Vagina (tissue), 2 donors: ENCODE measurements at places on chromosomes 6 and 20. TPM values are rescaled to one million over a fixed set of nuclear protein-coding genes. Genes with fewer than 3 reads are reported as not detected.

PM20D2 gene
- 14.0 TPM for total RNA-seq

SPATA25 gene
- total RNA-seq = 7.1 TPM

SALL4 gene
- not detected for total RNA-seq

GJA1 gene
- 261 TPM for total RNA-seq

EYA2 gene
- total RNA-seq = 8.1 TPM

CCN6 gene
- total RNA-seq = not detected

GRCh38 chr6:152698692-152699091, 995 bp downstream of the MYCT1 start:
- no peaks in the 10 kb centered on the region for H3K36me3 ChIP-seq
- no peak for DNase-seq
- no peaks in the 10 kb centered on the region for H3K27me3 ChIP-seq
- peak overlapping the region; percentile 5 for H3K27ac ChIP-seq
- no peaks in the 10 kb centered on the region for H3K4me1 ChIP-seq

- H3K27ac ChIP-seq = peak overlapping the region; percentile 80
- H3K4me1 ChIP-seq = peaks cover 67% of the 10 kb centered on the region
- H3K4me3 ChIP-seq = no peak overlapping the region
- DNase-seq = no peak
- H3K27me3 ChIP-seq = no peaks in the 10 kb centered on the region
Measured at GRCh38 chr6:42405021-42405420, 46.7 kb downstream of the TRERF1 start.

- H3K27me3 ChIP-seq = no peaks in the 10 kb centered on the region
- H3K36me3 ChIP-seq = no peaks in the 10 kb centered on the region
- H3K27ac ChIP-seq = no peak overlapping the region
- H3K4me3 ChIP-seq = no peak overlapping the region
- no peak for DNase-seq
- H3K4me1 ChIP-seq = no peaks in the 10 kb centered on the region
Measured at GRCh38 chr20:46649650-46649949, 1.7 kb downstream of the SLC13A3 start.

DNA sequence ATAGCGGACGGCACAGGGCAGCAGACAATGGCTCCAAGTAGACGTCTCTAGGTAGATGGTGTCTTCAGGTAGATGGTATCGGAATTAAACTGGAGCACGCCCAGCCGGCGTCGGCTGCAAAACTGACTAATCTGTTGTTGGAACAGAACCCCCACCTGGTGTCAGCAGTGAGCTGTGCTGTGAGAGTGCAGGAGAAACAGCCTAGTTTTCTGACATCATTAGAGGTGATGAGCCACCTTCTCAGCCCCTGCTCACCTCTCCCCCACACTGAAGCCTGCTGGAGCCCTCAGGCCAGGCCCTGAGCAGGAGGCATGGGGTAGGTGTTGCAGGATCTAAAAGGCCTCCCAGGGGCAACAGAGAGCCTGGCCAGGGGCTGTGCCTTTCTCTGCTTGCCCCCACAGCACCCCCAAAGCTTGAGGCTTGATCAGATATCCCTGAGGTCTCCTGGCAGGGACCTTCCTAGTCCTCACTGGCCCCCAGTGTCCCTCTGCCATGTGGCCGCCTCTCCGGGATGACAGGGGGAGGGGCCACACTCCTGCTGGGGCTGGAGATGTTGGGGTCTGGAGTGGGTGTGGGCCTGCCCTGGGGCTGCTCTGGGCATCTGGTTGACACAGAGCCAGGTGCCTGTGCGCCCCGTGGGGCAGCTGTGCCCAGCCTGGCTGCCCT, 6.9 kb upstream of the HELZ2 start:
- no peaks in the 10 kb centered on the region for H3K36me3 ChIP-seq
- no peak overlapping the region for H3K4me3 ChIP-seq
- H3K27me3 ChIP-seq = no peaks in the 10 kb centered on the region
- DNase-seq = no peak

DNA sequence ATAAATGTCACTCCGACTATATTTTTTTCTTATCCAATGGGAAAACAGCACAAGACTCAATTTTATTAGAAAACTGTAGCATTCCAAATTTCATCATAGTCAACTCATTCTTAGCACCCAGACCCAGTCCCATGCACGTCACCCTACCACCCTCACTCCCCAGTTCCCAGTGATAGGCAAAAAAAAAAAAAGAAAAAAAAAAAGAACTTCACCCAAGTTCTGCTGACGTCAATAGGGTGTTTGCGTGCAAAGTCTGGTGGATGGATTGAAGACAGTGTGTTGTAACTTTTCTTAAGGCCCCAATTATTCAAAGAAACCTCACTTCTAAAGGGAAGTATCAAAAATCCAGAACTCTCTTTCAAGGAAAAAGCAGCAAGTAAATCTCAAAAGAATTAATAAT, 213.9 kb upstream of the PRDM1 start:
- H3K27ac ChIP-seq = peak overlapping the region; percentile 66
- H3K36me3 ChIP-seq = no peaks in the 10 kb centered on the region
- DNase-seq = no peak

GRCh38 chr6:159416891-159417560, 247.8 kb downstream of the FNDC1 start:
- no peak overlapping the region for H3K4me3 ChIP-seq
- H3K36me3 ChIP-seq = no peaks in the 10 kb centered on the region
- H3K4me1 ChIP-seq = no peaks in the 10 kb centered on the region
- H3K27ac ChIP-seq = no peak overlapping the region
- DNase-seq = peak; percentile 40
- H3K27me3 ChIP-seq = no peaks in the 10 kb centered on the region

DNA sequence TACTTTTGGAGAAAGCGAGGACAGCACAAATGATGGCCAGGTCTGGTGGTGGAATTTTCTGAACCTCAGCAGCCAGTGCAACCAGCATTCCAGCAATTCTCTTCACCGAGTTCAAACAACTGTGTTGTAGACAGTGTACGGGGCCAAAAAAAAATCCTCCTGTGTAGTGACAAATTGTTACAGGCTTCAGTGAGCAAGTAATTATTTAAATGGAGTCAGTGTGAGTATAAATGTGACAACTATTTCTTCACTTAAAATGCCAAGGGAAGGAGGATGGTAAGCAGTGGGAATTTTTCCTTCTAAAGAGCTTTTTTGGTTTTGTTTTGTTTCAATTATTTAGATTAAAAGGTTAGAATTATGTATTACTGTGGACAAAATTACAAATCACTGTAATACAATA, 154.1 kb downstream of the TMEM242 start:
- H3K27ac ChIP-seq = no peak overlapping the region
- no peak overlapping the region for H3K4me3 ChIP-seq
- no peaks in the 10 kb centered on the region for H3K4me1 ChIP-seq

- no peaks in the 10 kb centered on the region for H3K36me3 ChIP-seq
- no peaks in the 10 kb centered on the region for H3K27me3 ChIP-seq
- H3K27ac ChIP-seq = no peak overlapping the region
- H3K4me1 ChIP-seq = no peaks in the 10 kb centered on the region
- no peak overlapping the region for H3K4me3 ChIP-seq
- DNase-seq = no peak
Measured at GRCh38 chr6:107531868-107532267, 42.0 kb downstream of the SOBP start.

DNA sequence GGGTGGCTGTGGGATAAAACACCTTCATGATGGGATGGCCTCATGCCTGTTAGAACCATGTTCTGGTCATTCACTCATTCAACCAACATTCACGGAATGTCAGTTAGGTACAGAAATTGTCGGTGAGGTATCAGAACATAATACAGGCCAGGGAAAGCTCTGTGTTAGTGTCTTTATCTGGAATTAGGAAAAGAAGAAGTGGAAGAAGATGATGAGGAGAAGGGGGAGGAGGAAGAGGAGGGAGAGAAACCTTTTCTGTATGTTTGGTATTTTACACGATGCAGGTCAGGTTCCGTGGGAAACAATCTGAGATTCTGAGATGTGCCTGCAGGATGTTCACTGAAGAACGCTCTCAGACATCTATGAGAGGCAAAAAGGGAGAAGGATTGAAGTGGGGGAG, 5.6 kb downstream of the ADTRP start:
- H3K36me3 ChIP-seq = no peaks in the 10 kb centered on the region
- H3K4me1 ChIP-seq = peaks cover 46% of the 10 kb centered on the region
- no peaks in the 10 kb centered on the region for H3K27me3 ChIP-seq
- peak overlapping the region; percentile 95 for H3K27ac ChIP-seq
- DNase-seq = no peak

- H3K27ac ChIP-seq = no peak overlapping the region
- no peaks in the 10 kb centered on the region for H3K36me3 ChIP-seq
- no peaks in the 10 kb centered on the region for H3K27me3 ChIP-seq
- DNase-seq = no peak
Measured at GRCh38 chr20:3101737-3102574, 17.4 kb upstream of the AVP start.

DNA sequence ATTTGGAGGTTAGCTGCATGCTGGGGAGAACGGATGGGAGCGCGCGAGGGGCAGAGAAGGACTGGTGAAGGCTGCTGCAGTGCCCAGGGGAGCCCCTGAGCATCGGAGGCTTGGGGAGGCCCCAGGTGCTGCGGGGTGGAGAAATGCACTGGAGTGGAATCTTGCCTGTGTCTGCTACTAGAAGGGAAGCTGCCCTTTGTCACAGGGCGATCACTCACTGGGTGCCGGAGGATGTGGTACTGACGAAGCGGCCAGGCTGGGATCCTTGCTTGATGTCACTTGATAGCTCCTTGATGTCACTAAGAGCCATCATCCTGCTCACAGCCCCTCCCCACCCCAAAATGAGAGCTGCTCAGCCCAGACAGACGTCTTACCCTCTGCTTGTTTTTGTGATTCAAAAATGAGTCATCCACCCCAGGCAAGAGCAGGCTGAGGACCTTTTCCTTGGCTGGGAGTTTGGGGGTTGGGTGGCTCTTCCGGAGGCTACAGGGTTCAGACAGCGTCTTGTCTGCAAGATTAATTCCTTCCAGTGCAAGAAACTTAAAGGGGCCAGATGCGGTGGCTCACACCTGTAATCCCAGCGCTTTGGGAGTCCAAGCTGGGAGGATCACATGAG, 62.6 kb upstream of the PMEPA1 start:
- H3K36me3 ChIP-seq = no peaks in the 10 kb centered on the region
- no peak overlapping the region for H3K27ac ChIP-seq
- H3K27me3 ChIP-seq = no peaks in the 10 kb centered on the region
- no peak overlapping the region for H3K4me3 ChIP-seq

- H3K4me3 ChIP-seq = no peak overlapping the region
- no peaks in the 10 kb centered on the region for H3K27me3 ChIP-seq
- DNase-seq = no peak
- no peaks in the 10 kb centered on the region for H3K36me3 ChIP-seq
- H3K4me1 ChIP-seq = no peaks in the 10 kb centered on the region
- H3K27ac ChIP-seq = no peak overlapping the region
Measured at GRCh38 chr6:473768-474452, 82.4 kb downstream of the IRF4 start.
